Motor neuron (in vitro differentiated cells): ENCODE measurements at places on chromosomes 3 and 15. TPM values are rescaled to one million over a fixed set of nuclear protein-coding genes. Genes with fewer than 3 reads are reported as not detected.

DNA sequence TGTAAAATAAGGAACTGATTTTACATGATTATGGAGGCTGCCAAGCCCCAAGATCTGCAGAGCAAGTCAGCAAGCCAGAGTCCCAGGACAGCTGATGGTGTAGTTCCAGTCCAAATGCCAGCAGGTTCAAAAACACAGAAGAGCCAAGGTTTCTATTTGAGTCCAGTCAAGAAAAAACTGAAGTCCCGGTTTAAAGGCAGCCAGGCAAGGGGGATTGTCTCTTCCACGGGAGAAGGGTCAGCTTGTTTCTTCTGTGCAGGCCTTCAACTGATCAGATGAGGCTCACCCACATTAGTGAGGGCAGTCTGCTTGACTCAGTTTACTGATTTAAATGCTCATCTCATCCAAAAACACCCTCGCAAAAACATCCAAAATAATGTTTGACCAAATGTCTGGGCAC is 246.2 kb downstream of the PLCL2 start:
- ATAC-seq = no peak

- peak; percentile 98 for ATAC-seq
Observed at GRCh38 chr3:62940771-62941563, 65.8 kb upstream of the CADPS start.

- no peak for ATAC-seq
Observed at GRCh38 chr3:121974601-121975111, 47.4 kb downstream of the ILDR1 start.

- ATAC-seq = no peak
Observed at GRCh38 chr3:128294999-128295468, 141.8 kb downstream of the EEFSEC start.

- peak; percentile 20 for ATAC-seq
Observed at GRCh38 chr3:177345973-177346503, 148.8 kb upstream of the TBL1XR1 start.

- peak; percentile 71 for ATAC-seq
Observed at GRCh38 chr15:80404057-80404760, at the start of gene ARNT2. Gene ARNT2 (plus strand): TSS chr15:80404382. CDS start chr15:80404516, 134 bp downstream.

DNA sequence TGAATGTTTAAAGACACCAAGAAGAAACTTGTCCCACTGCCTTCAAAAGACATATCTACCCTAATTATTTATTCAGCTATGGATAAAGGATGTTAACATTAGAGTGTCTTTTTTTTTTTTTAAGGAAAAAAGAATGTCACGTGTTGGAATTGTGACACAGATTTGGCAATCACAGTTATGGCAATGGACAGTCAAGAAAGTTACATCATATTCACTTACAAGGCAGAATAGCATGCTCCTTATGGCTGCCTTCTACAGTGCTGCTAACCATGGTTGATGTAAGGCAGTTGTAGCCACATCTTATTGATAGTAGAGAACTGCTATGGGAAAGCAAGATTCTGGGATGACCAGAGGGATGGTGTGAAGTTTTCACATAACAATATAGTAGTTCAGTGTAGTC is 128.8 kb upstream of the ZBTB20 start:
- no peak for ATAC-seq

GRCh38 chr3:189584645-189585044 is 46.5 kb upstream of the TP63 start:
- ATAC-seq = peak; percentile 19

GRCh38 chr3:71389191-71389590 is 194.3 kb downstream of the FOXP1 start:
- no peak for ATAC-seq

GRCh38 chr3:182962166-182962565 is 18.2 kb downstream of the DCUN1D1 start:
- no peak for ATAC-seq

- no peak for ATAC-seq
Observed at GRCh38 chr15:67755936-67756335, 69.4 kb upstream of the SKOR1 start.

- ATAC-seq = no peak
Observed at GRCh38 chr15:35115155-35115725, 30.1 kb upstream of the NANOGP8 start.

- ATAC-seq = no peak
Observed at GRCh38 chr3:161325059-161325458, 46.3 kb downstream of the SPTSSB start.

DNA sequence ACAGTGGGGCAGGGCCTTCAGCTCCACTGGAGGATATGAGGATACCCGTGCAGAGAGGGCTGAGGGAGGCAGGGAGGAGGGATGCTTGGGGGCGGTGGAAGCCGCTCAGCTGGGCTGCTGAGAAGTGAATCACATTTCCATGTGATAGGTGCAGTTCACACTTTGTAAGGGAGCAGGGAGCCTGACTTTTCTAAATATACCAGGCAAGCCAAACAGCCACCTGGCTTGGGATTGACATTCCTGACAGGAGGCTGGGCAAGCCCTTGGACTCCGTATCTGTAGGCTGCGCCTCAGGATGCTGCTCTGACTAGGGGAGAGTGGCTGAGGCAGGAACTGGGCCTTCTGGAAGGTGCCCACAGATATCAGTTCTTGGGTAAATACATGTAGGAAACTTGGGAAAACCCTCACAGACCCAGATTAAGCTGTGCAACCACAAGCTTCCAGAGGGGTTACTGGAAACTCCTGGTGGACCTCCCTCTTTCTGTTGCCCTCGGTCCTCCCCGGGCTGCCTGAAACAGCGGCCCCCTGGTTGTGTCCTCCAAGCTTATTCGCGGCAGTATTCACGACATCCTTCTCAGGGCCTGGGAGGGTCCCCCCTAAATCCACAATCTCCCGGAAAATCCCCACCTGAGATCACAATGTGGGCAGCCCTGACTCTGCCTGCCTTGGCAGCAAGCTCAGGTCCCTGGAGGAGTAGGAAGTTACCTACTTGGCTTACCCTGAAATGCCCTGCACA is 33.0 kb upstream of the ADCY5 start:
- ATAC-seq = no peak

DNA sequence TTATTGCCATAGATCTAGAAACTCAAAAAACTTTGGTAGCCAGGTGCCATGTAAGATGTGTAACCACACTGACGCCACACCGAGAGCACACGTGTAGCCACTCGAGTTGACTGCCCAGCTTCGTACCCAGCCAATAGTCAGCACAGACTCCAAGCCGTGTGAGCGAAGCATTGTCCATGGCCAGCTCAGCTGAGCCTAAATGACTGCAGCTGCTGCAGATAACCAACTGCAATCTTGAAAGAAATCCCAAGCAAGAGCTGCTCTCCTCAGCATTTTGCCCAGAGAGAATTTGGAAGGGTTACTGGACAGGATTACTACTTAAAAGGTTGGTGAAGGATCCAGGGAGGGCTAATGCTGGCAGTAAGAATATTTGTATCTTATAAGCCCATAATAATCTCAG is 193.0 kb upstream of the THRB start:
- no peak for ATAC-seq

DNA sequence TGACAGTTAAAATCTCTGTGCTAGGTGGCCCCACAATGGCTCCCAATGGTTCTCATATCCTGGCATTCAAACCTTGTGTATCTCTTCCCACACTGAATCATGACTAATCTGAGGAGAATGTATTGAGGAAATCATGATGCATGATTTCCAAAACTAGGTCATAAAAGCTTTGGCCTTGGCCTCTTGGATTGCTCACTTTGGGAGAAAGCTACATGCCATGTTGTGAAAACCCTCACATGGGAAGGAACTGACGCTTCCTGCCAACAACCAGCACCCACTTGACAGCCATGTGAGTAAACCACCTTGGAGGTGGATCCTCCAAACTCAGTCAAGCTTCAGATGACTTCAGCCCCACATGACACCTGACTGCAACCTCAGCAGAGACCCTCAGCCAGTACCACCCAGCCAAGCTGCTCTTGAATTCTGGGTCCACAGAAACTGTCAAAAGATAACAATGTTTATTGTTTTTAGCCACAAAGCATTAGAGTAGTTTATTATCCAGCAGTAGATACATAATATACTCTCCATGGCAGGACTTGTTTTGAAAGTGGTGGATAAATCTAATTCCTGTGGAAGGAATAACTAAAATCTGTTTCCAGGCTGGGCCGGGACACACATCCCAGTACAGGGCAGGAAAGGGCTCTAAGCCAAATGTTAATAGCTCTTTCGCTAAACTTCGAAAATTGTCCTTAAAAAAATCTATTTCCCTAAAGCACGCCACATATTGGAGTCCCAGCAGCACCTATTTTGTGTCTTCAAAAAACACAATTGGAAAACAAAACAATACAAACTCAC is 1.0 kb upstream of the ZNF620 start:
- ATAC-seq = no peak

GRCh38 chr3:30333143-30333542 is 273.3 kb upstream of the TGFBR2 start:
- ATAC-seq = no peak

DNA sequence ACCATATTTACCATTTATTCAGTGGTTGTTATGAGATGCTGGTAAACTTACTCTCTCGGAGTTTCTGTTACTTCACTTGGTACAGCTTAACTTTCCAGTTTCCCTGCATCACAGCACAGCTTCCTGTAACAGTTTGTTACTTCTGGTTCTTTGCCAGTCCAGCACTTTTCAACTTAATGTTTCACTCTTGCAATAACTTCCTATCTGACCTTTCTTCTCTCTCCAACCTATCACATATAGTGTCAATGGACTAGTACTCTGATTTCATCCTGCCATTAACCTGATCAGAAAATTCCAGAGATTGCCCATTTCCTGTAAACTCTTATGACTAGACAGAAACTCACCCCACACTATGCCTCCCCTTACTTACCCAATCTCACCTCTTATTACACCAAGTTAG is 3.9 kb upstream of the ATP11B start:
- no peak for ATAC-seq

DNA sequence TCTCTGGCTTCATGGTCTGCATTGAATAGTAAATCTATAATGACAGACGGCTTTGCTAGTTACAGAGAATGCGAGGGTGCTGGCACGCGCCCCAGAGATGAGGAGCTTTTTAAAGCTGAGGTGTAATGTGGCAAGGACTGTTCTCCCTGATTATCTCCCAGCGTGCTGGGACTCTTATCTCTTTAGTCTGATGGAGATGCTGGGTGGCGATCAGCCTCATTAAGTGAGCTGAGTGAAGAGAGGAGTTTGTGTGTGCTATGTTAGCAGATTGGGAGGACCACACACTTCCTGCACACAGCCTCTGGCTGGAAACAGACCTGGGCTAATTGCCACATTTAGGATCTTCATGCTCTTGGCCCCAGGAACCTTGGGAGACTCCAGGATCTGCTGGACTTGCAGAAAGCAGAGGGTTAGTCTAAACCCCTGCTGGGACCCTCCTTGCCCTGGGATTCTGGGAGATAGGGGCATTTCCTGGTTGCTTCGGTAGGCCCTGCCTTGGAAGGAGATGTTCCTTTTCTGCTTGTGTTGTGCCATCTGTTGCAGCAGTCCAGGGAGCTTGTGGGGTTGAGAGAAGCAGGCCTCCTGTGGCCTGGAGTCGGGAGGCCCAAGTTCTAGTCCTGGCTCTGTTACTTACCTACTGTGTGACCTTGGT is 15.0 kb downstream of the PDIA5 start:
- ATAC-seq = peak; percentile 37

GRCh38 chr15:83658430-83659416 is 4.8 kb downstream of the ADAMTSL3 start:
- ATAC-seq = no peak

Gene SCN11A
- total RNA-seq = 1.2 TPM in 2 replicates

Gene AMIGO3
- total RNA-seq = 0.56 and 1.2 TPM in 2 replicates

Gene RBPMS2
- 1.3 and 1.6 TPM in 2 replicates for total RNA-seq

Gene EAF2
- 11.7 and 12.8 TPM in 2 replicates for total RNA-seq

Gene ASB14
- total RNA-seq = 0.78 and 1.3 TPM in 2 replicates

Gene TRIM59
- total RNA-seq = 3.3 and 5.5 TPM in 2 replicates

Gene MYD88
- total RNA-seq = 3.4 and 4.8 TPM in 2 replicates

Gene KLHDC8B
- total RNA-seq = 26.7 and 29.7 TPM in 2 replicates

Gene XIRP1
- 0.16 and 0.36 TPM in 2 replicates for total RNA-seq

Gene STXBP5L
- 5.2 and 5.9 TPM in 2 replicates for total RNA-seq

Gene HHLA2
- total RNA-seq = 0.13 TPM in 1 of 2 replicates, not detected in the other

Gene MAP1A
- total RNA-seq = 30.2 and 32.8 TPM in 2 replicates
